Esophagus muscularis mucosa (tissue), 4 donors: ENCODE measurements at places on chromosomes 5 and 9.

DNA sequence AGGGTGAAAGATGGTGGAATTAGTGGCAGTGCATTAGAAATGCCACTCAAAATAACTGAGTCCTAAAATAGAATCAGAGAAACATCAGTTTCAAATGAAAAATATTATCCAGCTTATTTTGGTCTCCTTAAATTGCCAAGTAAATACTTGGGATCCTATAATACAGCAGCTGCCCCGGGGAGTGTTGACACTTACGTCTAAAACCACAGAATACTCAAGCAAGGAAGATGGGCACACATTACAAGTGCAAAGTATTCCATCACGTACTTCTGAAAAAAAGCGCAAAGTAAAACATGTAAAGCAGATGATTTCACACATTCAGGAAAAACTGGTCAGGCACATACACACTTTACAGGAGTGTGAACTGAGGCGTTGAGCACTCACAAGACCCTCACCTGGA is 2.4 kb upstream of the ARHGEF37 start:
- no peak for DNase-seq

DNA sequence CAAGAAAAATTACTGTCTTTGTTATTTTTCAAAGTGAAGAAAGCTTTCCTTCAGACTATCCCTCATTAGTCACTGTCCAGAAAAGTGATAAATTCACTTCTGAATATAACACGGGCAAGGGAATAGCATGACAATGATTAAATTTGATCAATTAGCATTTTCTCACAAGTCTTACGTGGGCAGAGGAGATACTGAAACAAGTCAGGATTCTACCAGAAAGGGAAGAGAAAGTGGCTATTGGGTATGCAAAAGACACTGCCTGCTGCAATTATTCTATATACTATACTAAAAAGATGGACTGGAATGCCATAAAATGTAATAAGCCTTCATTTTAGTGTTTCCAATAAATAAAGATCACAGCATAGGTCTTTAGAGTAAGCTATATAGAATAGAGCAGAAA is 7.4 kb downstream of the COX7C start:
- DNase-seq: no peak

DNA sequence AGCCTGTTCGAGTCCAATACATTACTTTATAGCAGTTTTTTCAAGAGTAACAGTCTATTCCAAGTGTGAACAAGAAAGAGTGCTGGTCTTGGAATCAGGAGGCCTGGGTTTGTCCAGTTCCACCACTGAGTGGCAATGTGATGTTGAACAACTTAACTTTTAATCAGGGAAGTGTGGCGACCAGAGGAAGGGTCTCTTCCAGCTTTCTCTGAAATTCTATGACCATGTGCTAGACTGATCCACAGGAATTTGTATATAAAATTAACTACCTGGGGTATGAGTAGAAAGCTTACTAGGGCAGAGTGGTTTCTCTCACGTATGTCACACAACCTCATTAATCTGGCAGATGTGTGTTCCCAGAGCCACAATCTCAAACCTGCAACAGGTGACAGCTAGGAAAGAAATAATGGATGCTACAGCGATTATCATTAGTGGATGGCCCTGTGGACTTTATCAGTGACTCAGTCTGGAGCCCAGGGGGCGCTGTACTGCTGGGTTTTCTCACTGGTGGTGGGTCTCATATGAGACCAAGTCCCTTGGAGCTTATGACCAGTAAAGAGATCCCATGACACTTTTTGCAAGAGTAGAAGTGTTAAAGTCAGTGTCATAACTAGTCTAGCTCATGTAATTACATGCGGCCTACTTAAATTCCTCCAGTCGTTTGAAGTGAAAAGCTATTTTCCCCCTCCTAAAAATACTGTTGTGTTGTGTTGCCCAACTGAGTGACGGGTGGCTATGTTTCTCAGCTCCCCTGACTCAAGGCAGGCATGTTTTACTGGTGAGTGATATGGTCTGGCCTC is 116.5 kb downstream of the GDNF start:
- no peak for DNase-seq

- DNase-seq: no peak
Measured at GRCh38 chr5:161190778-161191177, 338.8 kb upstream of the ATP10B start.

GRCh38 chr9:97900738-97901565 is 21.3 kb downstream of the TRMO start:
- DNase-seq: peak; percentile 26

DNA sequence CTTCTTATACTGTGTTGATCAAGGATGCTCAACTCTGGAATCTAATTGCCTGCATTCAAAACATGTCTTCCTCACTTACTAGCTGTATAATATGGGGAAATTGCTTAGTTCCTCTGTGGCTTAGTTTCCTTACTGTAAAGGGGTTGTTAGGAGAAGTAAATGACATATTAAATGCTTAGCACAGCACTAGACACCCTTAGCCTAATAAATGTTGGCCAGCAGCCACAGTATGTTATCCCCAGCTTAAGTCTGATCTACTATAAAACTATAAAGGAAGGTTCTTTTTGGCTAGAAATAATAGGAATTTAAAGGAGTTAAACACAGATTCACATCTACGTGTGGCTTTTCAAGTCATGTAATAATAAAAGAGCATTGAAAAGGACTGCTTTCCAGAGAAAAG is 232.4 kb downstream of the PCSK1 start:
- no peak for DNase-seq

DNA sequence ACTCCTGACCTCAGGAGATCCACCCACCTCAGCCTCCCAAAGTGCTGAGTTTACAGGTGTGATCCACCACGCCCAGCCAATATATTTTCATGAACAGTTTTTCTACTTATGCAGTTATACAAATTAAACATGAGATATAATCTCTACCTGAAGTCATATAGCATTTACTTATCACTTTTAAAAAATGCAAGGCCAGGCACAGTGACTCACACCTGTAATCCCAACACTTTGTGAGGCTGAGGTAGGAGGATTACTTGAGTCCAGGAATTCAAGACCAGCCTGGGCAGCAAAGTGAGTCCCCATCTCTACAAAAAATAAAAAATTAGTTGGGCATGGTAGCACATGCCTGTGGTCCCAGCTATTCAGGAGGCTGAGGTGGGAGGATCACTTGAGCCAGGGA is 164.7 kb upstream of the LHFPL2 start:
- DNase-seq: no peak

- DNase-seq: no peak
Measured at GRCh38 chr9:4277531-4277991, 22.3 kb downstream of the GLIS3 start.

DNA sequence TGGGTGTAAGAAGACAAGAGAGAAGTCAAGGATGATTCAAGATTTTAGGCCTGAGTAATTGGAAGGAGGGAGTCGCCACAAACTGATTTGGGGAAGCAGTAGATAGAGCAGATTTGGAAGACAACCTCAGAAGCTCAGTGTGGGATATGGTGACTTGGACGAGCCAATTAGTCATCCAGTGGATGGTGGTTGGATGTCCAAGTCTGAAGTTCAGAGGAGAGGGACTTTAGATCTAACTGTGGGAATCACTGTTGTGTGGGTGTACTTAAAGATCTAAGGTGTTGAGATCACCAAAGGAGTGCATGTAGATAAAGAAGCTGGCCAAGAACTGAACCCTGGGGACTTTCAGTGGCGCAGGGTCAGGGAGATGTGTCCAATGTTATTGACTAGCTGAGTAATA is 2.2 kb downstream of the IDNK start:
- no peak for DNase-seq

DNA sequence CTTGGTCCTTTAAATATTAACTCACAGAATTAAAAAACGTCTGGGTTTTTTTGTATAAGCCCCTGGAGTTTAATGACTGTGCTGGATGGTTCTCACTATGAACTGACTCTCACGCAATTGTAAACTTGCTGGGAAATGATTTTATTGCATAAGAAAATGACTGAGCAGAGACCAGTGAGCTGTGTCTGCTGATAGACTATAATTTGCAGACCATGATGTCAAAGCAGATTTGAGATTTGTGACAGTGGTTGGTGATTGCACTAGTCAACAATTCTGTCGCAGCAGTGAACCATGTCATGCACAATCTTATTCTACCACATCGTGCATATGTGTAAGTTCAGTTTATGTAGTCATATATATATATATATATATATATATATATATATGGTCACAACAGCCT is 85.7 kb upstream of the C9orf72 start:
- no peak for DNase-seq

- no peak for DNase-seq
Measured at GRCh38 chr9:92467511-92467910, 14.8 kb downstream of the ASPN start.
